Kidney capillary endothelial cell (primary cell): ENCODE measurements at places on chromosomes 3 and 15.

- no peak for DNase-seq
Observed at GRCh38 chr3:135896613-135897012, 68.9 kb upstream of the PPP2R3A start.

DNA sequence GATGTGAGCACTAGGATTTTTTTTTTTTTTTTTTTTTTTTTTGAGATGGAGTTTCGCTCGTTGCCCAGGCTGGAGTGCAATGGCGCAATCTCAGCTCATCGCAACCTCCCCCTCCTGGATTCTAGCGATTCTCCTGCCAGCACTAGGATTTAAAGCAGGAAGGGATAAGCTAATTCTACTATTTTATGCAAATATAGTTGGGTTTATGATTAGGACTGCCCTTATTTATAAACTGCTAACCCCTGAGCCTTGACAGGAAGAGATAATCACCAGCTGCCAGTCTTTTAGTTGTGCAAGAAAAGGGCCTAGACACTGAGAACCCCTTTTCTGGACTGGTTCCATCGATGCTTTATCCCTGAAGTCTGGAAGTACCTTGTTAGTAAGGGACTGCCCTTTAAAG is 36.7 kb downstream of the IFT57 start:
- DNase-seq = no peak

DNA sequence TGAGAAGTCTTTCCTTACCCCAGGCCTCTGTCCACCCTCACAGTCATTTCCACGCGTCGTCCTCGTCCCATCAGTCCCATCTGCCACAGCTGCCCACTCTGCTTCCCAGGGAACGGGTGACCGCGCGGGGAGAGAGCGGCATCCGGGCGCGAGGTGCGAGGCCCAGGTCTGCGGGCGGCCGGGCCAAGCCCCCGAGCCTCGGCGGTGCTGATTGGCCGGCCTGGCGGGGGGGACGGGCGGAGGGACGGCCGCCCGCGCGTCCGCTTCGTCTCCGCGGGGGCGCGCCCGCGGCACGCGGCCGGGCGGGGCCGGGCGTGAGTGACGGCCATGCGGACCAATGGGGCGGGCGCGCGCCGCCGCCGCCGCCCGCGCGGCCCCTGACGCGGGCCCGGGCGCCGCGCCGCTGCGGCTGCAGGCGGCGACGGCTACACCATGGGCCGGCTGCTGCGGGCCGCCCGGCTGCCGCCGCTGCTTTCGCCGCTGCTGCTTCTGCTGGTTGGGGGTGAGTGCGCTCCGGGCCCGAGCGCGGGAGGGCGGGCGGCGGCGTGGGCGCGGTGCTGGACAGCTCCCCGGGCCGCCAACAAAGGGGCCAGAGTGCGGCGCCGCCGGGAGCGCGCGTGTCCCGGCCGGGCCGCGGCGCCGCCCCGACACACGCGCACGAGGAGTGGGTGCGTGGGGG is at the start of gene PODXL2:
Gene PODXL2, plus strand, starts transcription at position 398 of the 679 bp plus-strand sequence. Its CDS starts 35 bp downstream, at position 433.
- DNase-seq = peak; percentile 32

DNA sequence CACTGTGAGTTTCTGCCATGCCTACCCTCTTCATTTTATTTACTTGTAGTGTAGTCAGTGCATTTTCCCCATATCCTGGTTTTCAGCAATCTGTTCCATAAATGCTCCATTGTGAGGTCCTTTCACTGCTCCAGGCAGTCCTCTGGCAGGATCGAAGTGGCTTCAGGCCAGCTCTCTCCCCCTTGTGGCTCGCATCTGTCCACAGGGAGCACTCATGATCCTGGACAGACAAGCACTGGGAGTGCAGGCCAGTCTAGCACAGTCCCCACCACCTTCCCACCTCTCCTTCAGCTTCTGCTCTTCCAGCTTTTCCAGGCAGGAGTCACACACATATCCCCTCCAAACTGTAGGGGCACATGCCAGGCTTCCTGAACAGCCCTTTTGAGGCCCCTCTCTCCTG is 173.6 kb downstream of the PPM1L start:
- DNase-seq = no peak

DNA sequence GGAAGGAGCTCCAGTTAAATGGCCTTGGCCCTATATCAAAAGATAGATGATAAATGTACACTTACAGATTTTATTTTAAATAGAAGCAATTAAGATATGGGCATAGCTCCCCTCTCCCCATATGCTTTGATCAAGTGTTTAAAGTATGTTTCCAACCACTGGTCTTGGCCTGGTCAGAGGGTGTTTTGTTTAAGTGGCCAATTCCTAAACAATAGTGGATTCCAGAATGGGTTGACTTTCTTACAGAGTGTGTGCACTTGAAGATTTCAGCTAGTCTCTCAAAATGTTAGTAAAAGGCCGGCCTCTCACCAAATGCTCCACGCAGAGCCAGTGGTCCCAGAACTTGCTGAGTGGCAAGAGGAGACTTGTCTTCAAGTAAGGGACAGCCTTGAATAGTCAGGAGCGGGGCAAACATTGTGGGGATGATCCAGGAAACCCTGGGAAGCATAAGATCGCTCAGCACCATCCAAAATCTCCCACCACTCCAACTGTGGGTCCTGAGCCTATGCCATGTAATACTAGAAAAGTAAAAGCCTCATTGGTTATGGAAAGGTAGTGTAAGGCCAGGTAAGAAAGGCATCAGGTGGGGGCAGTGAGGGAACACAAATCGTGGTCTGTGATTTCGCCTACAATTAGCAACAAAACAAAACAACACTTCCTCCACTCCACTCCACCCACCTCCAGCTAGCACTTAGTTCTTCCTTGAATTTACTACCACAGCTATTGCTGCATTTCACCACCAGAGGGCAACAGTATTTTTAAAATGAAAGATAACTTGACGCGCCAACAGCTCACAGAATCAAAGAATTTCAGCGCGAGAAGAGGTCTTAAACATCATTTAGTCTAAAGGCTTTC is 4.8 kb downstream of the RARRES1 start:
- DNase-seq = peak; percentile 74

GRCh38 chr3:113261626-113262303 is 50.4 kb downstream of the BOC start:
- no peak for DNase-seq

DNA sequence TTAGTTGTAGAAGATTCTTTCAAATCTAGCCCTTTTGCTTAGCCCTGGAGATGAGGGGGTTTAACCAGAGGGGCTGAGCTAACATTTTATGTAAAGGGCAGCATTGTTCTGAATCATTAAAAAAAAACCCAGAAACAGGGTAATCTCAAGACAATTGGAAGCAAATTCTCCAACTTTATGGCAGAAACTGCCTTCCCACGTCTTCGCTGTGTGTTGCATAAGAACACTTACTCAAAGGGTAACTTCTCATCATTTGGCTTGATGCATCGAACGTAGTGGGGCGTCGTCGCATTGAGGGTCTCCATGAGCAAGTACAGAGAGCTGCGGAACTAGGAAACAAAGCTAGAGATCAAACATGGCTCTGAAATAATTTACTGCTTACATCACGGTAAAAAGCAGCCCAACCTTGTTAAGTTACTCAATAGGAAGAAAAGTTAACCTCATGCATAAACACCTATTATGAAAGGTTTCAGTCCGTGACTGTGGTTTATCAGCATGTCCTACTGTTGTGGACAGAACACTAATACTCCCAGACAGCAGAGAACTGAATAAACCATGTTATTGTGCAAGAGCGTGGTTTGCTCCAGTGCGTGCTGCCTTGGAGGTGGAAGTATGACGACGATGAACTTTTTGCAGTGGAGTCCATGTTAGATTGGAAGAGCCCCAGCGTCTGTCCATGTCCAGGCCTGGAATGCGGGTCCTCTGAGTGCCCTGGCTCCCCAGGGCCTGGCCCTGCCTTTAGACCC is 48.7 kb downstream of the MYO5C start:
- DNase-seq = no peak

GRCh38 chr3:11554236-11554610 is 89.5 kb downstream of the VGLL4 start:
- DNase-seq = no peak

GRCh38 chr3:45554006-45554666 is 40.4 kb upstream of the LIMD1 start:
- peak; percentile 64 for DNase-seq

DNA sequence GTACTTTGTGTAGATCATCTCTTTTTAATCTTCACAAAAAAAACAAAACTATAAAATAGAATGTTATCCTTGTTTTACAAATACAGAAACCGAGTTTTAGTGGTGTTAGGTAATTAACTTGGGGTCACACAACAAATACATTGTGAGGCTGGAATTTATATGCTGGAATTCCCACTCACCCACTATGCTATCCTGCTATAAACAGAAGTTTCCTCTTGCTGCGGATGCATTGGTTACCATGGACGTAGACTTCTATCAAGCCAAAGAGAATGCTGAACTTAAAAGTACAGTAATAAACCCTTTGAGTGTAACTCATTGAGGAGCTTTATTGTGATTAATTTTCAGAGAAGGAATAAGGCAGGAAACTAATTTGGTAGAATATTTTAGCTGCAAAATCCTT is 9.2 kb downstream of the SNAP23 start:
- DNase-seq = no peak

- DNase-seq = no peak
Observed at GRCh38 chr3:25292595-25292994, 135.5 kb upstream of the RARB start.

- DNase-seq = no peak
Observed at GRCh38 chr15:41804916-41805666, 22.8 kb upstream of the JMJD7 start.

- no peak for DNase-seq
Observed at GRCh38 chr3:43023746-43024145, 44.6 kb downstream of the GASK1A start.

GRCh38 chr3:76367281-76367680 is 581.9 kb upstream of the ZNF717 start:
- DNase-seq = no peak

DNA sequence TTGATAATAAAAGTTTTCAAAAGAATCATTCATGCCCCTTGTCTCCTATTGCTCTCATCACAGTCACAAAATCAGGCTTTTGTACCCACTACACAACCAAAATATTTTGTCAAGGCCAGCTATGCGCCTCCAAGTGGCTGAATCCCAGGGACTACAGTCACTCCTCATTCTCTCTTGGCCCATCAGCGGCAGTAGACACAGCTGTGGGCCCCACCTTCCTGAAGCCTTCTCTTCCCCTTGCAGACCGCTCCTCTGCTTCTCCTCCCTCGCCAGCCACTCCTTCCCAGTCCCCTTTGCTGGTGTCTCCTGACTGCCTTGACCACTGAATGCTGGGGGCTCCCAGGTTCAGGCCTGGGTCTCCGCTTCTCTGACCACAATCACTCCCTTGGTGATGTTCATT is 52.1 kb downstream of the LSM3 start:
- DNase-seq = no peak

DNA sequence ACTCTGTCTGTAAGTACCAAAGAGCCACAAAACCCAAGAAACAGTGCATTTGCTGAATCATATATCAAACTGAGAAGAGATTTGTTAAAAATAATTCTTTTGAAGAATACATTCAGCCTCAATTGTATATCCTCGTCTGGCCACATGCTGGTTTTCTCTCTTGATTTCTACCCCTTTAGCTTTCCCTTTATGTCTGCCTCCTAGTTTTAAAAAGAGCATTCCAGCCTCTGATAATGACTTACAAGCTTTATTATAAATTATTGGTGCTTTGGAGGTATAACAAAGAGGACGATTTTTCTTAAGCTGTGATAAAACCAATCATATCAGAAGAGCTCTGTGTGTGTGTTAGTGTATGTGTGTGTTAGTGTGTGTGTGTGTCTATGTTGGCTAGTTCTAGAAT is 70.4 kb upstream of the ROBO2 start:
- no peak for DNase-seq

DNA sequence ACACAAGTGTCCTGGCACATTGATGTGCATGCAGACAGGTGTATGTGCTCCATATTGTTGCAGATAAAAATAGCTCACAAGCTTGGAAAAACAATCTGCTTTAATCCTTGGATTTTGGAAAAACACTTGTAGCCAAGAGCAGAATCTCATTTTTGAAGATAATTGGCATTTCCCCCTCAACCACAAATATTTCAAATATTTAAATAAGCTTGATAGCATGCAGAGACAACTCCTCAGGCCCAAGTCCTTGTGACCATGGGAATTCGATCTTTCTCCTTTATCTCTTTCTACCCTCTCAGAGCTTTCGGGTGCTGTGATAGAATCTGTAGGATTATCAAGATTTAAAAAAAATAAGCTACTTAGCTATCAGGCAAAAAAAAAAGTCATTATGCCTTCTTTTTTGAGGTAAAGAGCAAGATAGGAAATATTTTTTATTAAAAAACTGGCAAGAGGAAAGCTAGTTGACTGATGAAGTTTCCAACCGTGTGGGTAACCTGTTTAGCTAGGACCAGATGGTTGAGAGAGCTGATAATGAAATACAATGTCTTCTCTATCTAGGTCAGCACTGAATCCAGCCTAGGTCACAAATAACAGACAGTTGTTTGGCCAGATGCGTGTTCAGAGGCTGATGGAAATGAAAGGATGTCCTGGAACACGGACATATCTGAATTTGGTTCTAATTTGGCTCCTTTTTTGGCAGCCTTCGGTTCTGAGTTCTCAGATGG is 54.9 kb upstream of the SNRK start:
- no peak for DNase-seq

DNA sequence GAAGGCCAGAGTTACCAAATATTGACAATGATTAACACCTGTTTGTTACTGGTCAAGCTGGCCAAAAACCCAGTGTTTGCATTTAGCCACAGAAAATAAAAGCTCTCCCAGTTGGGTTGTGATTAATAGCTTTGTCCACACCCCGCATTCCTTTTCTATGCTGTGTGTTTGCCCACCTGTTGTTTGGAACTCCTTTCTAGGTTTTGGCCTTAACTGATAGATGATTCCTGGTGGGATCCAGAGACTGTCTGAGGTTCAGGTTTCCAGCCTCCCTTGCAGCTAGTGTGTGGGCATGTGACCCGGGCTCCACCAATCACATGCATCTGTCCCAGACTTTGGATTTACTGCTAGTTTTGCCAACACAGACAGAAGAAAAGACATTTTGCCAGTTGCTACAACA is 83.8 kb downstream of the PTPRG start:
- no peak for DNase-seq

DNA sequence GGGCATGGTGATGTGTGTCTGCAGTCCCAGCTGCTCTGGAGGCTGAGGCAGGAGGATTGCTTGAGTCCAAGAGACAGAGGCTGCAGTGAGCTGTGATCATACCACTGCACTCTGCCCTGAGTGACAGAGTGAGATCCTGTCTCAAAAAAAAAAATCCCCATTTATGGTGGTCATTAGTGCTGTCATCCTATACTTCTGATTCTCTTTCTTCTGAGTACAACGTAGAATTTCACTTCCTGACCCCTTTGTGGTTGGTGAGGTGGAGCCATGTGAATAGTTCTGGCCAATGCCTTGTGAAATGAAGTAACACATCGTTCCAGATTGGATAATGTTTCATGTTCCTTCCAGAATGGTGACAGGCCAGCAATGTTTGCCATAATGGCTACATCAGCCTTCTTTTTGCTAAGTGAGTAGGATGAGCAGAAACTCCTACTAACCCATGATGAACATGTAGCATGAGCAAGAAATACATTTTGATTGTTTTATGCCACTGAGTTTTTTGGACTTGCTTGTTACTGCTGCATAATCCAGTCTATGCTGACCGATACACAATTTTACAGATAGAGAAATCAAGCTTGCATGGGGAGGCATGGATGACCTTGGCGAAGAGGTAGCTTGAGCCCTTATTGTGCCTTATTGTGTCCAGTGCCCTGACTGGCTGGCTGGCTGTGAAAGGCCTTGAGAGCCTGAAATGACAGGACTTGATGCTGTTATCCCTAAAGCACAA is 30.9 kb upstream of the TLE3 start:
- no peak for DNase-seq

- DNase-seq = no peak
Observed at GRCh38 chr3:5769825-5770224, 582.3 kb downstream of the EDEM1 start.
